ENCODE measurements at places on chromosomes 6 and 20.

- no peak for DNase-seq
Observed at GRCh38 chr6:126127659-126128058, 141.3 kb downstream of the TRMT11 start.

- DNase-seq, result no peak
Observed at GRCh38 chr20:34269996-34270627, 28.9 kb downstream of the ASIP start.

GRCh38 chr6:33286946-33287914 is 1.8 kb downstream of the WDR46 start:
- DNase-seq, result no peak

GRCh38 chr6:72969666-72970065 is 255.6 kb downstream of the KHDC1L start:
- DNase-seq, result no peak

- no peak for DNase-seq
Observed at GRCh38 chr6:47974106-47974505, 136.9 kb downstream of the PTCHD4 start.

DNA sequence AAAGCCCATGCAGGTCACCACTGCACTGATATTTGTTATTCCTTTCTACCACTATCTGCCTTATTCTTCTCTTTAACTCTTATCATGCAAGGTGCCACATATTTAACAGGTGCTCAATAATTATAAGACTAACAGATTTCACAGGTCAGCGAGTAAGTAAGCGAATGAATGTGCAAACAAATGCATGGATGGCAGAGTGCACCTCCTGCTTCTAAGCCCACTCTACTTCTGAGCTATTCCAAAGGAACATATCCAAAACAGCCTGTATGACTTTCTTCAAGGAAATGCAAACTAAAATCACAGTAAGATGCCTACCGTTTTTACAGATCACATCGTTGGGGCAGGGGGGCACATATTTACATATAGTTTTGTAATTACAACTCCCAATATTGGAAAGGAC is 71.3 kb downstream of the ZMYND8 start:
- no peak for DNase-seq

DNA sequence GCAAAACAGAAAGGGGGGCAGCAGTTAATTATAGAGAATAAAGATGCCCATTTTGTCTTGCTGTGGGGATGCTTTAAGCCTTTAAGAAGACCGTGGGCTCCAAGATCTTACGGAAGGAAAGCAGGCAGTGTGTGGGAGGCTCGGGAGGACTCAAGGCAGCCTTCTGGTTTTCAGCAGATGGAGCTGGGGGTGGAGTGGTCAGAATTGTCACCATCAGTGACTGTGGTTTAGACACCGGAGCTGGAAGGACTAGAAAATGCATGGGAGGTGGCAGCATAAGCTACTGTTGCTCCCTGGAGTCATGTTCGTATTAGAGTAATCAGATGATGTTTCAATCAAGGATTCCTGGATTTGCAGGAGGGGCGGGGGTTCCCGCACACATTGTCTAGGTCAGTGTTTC is 3.7 kb downstream of the PHACTR1 start:
- DNase-seq, result no peak

DNA sequence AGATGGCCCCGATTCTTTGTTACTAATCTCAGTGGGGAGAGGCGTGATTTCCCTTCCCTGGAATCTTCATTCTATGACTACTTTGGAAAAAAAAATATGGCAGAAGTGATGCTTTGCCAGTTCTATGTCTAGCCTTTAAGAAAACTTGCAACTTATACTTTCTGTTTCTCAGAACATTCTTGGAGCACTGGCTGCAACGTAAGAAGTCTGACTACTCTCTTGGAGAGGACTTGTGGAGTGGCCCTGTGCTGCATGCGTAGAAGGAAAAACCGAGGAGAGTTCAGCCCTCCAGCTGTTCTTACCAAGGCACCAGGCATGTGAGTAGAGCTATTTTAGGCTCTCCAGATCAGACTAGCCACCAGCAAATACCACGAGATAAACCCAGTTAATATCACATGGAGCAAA is 77.6 kb upstream of the STXBP5 start:
- DNase-seq, result no peak

DNA sequence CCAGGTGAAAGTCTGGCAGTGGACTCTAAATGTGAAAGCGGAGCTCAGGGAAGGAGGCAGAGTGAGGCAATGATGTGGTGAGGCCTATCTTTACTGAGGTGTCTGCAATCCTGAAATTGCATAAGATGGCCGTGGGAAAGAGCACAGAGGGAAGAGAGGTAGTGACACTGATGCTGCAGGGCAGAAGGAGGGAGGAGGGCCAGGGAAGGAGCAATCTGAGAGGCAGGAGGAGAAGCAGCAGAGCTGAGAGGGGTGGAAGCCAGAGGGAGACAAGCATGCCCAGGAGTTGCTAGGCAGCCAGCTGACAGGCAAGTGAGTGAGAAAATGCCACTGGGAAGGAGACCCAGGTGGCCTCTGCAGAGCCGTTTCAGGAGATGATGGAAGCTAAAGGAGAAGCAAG is 97.4 kb upstream of the CNR1 start:
- DNase-seq, result no peak

DNA sequence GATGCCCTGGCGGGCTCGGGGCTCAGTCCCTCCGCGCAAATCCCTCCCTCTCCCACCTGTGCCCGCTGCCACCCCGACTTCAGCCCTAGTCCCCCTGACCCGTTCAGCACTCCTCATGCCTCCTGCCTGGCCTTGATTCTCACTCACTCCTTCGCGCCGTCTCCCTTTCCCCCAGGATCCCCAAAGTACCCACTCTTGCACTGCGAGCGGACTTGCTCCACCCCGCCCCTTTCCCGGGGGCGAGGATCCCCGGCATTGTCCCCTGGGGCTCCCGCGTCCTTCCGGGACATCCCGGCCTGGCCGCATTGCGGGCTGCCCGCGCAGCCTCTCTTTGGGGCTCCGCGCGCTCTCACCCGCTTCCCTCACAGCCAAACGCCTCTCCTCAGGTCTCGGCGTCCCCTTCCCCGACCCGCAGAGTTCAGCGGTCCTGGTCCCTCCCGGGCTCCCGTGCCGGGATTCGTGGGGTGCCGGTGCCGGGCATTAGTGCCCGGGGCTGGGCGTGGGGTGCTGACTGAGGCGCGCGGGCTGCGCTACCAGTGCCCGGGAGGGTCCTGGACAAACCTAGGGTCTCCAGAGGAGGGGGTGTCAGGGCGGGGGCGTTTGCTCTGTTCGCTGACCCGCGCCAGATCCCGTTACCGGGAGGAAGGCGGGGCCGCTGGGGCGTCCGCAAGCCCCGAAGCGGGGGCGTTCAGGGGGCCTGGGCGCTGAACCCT is 45.5 kb upstream of the SUPT3H start:
- no peak for DNase-seq

DNA sequence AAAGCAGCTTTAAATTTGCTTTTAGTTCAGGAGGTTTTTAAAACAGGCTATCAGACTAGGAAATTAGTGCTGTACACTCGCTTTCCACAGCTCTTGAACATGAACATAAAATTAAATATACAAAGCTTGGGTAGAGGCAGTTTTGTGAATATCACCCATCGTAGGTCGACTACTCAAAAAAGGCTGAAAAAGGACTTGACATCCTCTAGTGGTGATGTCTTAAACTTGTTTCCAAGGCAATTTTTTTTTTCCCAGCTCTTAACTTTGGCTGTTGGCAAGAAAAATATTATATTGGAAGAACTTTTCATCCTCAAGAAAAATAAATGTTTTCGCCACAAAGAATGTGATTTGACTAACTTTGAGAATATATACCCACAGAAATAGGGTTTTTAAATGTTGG is 2.9 kb downstream of the MAP7 start:
- no peak for DNase-seq

GRCh38 chr6:76466286-76466685 is 393.8 kb upstream of the IMPG1 start:
- DNase-seq, result no peak

DNA sequence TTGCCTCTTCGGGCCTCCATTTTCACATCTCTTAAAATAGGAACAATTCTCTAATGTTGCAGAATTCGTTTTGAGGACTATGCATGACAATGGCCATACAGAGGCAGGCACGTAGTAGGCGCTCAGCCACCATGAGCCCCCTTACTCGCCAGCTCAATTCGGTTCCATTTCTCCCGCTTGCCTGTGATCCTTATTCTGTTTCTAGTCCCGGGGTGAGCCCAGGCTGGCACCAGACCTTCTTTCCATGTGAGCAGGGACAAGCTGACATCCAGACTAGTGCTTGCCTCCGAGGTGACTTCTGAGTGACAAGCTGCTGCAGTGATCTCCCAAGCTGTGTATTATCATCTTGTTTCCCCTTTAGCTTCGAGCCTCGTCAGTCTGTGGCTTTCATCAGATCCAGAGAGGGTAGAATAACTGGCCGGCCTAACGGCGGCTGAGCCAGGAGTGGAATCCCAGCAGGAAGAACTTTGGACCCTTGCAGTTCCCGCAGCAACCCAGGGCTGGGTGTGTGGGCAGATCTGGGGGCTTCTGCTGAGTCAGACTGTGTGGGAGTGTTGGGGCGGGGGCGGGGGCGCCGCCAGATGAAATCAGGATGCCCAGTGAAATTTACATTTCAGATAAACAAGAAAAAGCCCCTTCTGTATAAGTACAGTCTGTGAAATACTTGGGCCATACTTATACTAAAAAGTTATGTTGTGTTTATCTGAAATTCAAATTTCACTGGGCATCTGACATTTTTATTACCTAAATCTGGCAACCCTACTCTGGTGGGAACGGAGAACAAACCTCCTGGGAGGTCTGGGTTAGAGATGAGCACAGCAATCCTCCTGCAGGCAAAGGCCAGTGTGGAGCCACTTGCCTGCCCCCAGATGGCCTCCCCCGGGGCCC is 10.9 kb downstream of the BANF2 start:
- no peak for DNase-seq

GRCh38 chr20:19473216-19473921 is 260.9 kb downstream of the SLC24A3 start:
- DNase-seq, result no peak

DNA sequence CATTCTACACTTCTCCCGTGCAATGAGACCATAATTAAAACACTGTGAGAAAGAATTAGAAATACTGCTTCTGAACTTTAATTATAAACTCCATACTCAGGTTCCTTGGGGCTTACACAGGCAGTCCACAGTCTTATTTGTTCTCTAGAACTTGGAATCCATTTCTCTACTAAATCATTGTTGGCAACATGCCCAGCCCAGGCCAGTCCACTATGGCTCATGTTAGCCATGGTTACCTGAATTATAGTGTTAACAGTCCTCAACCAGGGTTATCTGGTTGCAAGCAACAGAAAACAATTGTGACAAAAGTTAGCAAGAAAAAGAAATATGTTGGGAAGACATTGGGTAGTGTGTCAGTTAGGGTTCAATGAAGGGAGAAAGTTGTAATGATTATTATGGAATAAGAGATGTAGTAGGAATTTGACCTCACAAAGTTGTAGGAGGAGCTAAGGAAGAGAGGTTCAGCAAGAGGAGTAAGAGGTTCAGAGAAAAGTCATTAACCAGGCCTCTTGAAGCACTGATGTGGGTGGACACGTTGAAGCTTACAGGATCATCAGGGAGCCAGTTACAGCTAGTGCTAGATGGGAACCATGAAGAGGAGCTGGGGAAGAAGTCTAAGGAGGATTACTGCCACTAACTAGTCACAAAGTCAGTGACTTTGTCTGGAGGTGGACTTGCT is 352.5 kb upstream of the PRND start:
- no peak for DNase-seq

DNA sequence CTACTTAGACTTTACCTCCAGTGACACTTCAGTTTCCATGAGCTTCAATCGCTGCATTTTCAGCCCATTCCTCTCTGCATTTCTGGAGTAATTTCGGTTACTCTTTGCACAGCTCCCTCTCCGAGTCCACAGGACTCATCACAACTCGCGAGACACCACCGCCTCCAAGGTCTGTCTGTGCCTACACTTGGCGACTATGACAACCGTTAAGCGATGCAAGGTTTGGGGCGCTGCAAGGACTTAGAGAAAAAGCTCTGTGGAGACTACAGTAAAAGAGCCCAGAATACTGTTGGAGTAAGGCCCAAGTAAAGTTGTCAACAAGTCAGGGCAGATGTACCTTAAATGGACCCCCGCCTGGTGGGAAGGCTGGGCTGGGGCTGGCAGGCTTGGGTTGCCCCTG is 95.7 kb upstream of the RPS6KA2 start:
- DNase-seq, result no peak

- DNase-seq, result no peak
Observed at GRCh38 chr6:15309611-15310283, 63.9 kb downstream of the JARID2 start.

DNA sequence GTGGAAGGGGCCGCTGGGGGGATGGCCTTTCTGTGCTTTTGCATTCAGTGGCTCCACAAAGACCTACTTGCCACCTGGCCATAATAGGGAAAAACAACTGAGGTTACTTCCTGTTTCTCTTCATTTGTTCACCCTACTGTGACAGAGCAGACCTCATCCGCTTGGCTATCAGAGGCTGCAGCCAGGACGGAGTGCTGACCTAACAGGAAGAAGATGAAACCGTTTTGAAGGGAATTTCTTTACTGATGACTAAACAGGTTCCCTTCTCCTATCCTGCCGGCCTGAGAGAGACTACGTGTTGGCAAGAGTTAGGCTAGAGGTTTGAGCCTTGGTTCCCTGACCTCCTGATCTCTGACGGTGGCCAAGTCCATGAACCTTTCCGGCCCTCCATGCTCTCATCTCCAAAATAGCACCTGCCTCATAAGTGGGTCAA is 21.3 kb downstream of the PRR18 start:
- DNase-seq, result no peak

DNA sequence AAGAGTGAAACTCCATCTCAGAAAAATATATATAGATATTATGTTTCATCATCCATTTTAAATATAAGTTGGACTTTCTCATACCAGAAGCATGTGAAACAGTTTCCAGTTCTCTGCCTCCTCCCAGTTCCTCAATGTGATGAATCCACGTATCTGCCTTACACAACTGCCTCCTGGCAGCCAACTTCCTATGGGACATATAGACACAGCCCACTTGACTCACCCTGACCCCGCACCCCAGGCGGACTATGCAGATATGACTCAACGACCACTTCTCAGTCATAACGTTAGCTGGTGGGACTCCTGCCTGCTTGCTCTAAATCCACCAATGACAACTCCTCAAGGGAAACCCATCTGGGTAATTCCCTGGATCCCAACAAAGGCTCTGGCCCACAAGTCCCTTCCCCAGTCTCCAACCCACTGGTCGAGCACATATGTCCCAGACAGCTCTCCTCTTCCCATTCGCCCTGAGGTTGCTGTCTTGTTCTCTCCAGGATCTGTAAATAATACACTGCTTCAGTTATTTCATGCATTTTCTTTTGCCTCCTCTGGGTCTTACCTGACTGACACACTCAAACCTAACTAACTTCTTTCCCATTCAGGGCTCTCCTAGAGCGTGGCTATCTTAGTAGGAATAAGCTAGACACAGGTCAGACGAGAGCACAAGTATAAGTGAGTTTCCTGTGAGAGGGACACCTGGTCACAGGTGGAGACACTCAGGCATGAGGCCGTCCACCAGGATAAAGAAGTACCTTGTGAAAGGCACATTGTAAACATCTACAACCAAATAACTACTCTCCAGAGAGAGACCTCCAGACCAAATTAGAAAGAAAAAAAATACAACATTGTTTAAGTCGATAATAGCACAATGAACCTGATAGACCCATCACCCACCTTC is 548.5 kb downstream of the CD83 start:
- DNase-seq, result no peak
